Mucosa of descending colon (tissue), 3 donors: ENCODE measurements at places on chromosomes 12 and 14. TPM values are rescaled to one million over a fixed set of nuclear protein-coding genes. Genes with fewer than 3 reads are reported as not detected.

DNA sequence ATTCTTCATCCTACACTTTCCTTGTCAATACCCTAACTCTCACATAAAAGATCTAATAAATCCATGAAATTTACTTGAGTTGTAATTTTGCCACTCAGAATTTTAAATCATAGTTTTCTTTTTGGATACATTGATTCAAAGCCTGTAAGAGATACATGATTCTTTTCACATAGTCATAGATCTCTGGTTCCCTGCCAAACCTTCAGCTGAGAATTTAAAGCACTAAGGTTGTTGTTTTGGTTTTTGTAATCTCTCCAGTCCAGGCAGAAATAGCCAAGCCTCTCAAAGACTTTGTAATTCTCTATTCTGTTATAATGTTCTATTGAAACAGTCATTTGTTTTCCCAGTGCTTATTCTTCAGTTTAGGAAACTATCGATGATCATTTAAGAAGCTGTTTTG lies 273.9 kb downstream of the TRHDE start:
- no peak for DNase-seq

DNA sequence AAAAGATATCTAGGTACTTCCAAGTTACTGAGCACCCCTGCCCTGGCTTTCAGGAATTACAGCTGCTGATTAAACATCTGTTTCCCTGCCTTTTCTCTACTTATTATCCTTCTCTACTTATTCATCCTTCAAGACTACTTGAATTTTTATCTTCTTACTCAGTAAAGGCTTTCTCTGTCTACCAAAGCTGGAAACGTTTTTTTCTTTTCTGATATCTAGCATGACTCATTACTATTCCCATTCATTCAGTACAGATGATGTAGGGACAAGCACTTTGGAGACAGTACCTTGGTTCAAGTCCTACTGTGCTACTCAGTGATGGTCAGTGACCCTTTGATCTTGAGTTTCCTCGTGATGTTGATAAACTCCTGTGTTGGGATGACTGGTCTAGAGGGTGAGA lies 848.7 kb downstream of the NRXN3 start:
- DNase-seq: no peak

GRCh38 chr14:101789222-101789621 lies 27.7 kb downstream of the PPP2R5C start:
- no peak for DNase-seq

GRCh38 chr12:13116259-13116658 lies 12.8 kb upstream of the GSG1 start:
- no peak for DNase-seq

DNA sequence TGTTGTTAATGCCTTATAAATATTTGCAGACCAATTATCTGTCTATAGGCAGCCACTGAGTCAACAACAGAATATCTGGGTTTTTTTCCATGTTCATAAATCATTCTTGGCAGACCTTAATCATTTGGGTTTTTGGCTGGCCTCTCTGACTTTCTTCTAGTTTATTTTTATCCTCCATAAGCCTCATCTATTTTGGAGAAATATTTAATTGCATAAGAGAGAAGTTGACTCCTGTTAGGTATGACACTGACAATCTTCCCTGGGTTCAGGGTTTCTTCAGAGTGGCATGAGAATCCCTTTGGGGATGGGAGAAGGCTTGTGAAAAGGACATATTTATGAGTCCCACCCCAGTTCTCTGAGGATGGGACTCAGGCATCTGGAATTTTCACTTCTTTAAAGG lies 299.8 kb downstream of the NRXN3 start:
- DNase-seq: no peak

DNA sequence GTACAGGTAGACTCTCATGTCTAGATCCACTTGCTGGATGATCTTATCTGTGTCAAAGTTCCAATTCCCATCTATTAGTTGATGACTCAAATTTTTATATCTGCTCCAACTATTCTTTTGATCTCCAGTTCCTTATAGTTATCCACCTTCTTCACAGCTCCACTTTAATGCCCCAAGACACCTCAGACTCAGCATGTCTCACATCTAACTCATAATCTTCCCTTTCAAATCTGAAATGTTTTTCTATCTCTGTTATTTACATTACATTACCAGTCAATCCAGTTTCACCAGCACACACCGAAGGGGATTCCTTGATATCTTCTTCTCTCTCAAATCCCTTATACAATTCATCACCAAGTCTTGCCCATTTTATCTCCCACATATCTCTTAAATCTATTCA lies 3.7 kb upstream of the METAP2 start:
- no peak for DNase-seq

- DNase-seq: no peak
Observed at GRCh38 chr14:65377576-65377975, 35.0 kb upstream of the FUT8 start.

- no peak for DNase-seq
Observed at GRCh38 chr12:51077930-51078329, 5.5 kb downstream of the CSRNP2 start.

DNA sequence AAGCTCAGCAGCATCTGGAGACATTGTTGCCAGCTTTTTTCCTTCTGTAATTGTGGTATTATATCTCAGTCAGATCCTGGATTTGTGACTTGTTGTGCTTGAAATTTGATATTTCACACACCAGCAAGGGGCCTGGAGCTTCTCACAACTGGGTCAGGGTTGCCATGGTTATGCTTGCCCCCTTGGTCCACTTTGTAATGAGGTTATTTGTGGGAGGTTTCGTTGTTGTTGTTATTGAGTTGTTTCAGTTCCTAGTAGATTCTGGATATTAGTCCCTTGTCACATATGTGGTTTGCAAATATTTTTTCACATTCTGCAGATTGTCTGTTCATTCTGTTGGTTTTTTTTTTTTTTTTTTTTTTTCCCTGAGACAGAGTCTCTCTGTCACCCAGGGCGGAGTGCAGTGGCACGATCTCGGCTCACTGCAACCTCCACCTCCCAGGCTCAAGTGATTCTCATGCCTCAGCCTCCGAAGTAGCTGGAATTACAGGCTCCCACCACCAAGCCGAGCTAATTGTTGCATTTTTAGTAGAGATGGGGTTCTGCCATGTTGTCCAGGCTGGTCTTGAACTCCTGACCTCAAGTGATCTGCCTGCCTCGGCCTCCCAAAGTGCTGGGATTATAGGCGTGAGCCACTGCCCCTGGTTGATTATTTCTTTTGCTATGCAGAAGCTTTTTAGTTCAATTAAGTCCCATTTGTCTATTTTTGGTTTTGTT lies 80.6 kb upstream of the ETV6 start:
- DNase-seq: no peak

- peak; percentile 92 for DNase-seq
Observed at GRCh38 chr14:24366721-24367513, 1.1 kb upstream of the NFATC4 start.

GRCh38 chr12:105548626-105549025 lies 218.1 kb downstream of the C12orf75 start:
- DNase-seq: no peak

DNA sequence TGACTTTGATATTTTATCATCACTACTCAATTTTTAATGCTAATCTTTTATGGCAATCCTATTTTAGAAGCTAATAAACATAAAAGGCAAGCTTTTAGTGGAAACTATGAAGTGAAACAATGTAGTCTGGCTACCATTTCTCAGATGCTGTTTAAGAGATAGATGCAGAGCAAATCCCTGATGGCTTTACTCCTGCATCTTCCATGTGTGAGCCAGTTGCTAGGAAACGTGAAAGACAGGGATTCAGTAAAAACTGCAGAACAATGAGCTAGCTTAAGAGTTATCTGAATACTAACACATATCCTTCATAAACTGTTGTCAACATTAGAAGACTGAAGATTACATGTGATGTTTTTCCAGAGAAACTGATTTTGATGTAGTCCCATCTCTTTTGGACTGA lies 112.6 kb downstream of the SLC2A13 start:
- no peak for DNase-seq

- no peak for DNase-seq
Observed at GRCh38 chr12:9107542-9107873, 8.2 kb downstream of the A2M start.

DNA sequence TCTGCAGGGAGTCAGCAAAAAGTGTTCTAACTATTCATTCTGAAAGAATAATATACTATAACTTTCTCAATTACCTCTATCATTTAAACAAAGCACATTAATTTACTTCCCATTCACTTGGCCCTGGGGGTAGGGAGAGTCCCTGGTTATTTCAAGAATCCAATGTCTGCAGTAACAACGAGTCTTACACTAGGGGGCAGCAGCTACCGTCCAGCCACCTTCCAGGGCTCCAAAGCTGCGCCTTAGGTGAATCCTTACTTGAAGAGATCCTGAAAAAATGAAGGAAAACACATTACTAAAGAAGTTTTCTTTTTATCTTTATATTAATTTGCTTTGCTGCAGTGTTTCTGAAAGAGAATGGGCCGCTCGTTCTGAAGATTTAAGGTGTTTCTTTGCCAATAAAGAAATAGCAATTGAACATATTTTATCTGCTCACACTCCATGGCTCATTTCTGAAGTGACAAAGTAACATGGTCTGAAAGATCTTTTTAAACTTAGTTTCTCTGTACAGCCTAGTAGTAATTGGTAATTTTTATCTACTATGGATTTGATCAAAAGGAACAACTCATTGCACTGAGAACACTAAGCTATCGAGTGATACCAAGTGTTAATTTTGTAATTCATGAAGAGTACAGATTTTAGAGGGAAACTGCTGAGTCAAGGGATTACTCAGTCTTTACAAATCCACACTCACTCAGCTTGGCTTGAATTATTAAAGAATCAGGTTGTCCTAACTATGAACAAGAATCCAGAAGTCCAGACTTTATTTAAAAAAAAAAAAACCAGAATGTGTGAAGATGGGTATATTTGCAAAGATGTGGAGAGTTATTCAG lies 27.6 kb downstream of the BHLHE41 start:
- peak; percentile 64 for DNase-seq

- DNase-seq: peak; percentile 52
Observed at GRCh38 chr12:67650388-67651131, 2.0 kb downstream of the DYRK2 start.

PDZRN4 gene
- 0.78 TPM for total RNA-seq
